ENCODE measurements at places on chromosomes 11 and 22.
A peak's percentile ranks its signal among the peaks of the same experiment; 100 is the strongest.

DNA sequence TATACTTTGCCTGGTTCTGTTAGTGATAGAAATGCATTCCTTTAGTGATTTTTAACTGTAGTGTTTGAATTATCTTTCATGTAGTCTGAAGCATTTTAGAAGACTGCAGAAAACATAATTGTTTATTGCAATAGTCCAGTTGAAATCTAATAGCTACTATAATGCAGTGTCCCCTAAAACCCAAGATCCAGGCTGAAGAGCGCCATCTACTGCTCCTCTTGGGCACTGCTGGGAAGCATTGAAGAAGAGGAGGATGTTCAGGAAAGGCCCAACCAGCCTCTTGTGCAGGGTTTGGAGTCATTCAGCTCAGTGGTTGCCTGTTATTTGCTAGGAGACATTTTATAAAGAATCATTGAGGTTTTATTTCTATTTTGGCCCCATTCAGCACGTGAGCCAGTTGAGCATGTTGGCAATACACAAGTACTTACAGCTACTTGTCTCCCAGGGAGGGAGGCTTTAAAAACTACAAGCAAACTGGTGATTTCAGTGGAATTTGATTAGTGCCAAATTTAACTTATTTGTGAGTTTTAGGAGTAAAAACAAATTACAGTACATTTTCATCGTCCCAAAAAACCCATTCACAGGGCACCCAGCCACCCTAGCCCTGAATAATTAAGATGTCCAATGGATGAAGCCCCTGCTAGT is 74.9 kb upstream of the HORMAD2 start:
- DNase-seq = peak; percentile 3

DNA sequence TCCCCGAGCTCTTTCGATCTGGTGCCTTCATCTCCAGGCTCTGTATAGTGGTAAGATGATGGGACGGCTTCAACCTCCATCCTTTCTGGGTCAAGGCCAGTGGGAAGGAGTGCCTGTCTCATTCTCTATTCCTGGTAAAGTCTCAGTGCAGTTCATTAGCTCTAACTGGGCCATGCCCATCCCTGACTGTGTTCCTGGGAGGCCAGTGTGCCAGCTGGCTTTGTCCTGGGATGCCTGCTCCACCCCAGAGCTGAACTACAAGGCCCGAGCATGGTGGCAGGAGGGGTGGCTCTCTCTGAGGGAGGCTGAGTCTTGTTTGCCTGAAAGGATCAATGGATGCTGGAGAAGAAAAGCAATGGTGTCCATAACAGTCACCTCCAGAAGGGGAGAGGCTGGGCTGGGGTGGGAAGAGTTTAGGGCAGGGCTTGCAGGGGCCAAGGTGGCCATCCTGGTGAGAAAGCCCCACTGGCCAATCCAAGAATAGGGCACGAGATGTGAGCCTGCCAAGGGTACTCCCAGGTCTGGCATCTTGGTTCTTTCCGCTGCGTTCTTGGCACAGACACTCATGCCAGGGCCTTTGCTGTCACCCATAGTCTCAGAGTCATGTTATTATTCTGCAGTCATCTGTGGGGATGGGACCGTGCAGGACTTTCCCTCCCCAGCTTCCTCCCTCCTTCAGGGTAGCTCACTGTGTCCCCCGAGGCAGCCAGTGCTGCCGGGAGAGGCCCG is 60.1 kb downstream of the PARVB start:
- no peak for DNase-seq

DNA sequence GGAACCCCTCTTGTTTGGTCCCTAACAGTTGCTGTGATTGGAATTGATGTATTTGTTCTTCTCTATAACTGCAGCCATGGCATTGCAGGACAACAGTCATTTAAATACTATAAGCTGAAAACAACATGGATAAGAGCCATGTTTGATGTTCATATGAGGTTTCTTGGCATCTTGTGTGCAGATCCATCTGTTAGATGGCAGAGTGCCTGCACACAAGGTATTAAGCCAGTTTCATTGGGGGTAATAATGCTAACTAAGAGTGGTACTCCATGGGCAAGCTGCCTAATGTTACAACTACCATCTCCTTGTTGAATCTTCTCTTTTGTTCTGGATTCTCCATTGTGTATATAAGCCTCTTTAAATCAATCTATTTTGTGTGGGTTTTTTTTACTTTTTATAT is 206.0 kb upstream of the CHORDC1 start:
- DNase-seq = no peak

DNA sequence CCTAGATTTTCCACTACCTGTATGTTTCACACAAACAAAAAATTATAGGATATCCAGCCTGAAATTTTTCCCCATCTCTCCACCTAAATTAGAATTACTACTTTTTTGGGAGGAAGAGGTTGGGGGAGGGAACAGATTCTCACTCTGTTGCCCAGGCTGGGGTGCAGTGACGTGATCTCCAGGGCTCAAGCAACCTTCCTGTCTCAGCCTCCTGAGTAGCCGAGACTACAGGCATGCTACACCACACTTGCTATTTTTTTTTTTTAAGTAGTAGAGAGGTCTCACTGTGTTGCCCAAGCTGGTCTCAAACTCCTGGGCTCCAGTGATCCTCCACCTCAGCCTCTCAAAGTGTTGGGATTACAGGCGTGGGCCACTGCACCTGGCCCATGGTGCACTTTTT is 9.5 kb downstream of the JAML start:
- DNase-seq = no peak

DNA sequence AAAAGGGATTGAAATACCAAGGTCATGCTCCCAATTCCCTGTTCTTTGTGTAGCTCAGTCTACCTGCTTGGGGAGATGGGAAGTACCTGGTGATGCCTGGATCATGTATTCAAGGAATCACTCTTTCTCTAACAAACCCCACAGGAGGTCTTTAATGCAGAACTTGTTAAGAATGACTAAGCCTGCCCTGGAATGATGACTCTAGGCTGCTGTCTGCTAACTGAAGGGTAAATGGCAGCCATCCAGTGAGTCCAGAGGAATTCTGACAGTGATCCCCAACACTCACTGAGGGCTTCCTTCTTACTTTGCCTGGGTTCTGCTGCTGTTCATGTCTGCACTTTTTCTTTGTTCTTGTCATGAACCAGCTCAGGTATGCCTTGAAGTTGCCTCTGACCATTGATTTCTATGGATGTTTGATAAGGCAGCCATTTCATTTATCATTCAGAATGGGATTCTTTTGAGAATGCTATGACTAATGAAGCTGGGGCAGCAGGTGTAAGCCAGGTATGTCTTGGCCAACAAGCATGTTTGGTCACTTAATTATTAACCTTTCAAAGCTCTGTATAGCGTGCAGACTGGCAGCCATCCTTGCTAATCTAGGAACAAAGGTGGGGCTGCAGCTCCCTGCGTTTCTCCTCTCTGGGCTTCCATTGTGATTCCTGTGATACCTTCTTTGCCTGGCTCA is 11.4 kb downstream of the PRSS23 start:
- no peak for DNase-seq

DNA sequence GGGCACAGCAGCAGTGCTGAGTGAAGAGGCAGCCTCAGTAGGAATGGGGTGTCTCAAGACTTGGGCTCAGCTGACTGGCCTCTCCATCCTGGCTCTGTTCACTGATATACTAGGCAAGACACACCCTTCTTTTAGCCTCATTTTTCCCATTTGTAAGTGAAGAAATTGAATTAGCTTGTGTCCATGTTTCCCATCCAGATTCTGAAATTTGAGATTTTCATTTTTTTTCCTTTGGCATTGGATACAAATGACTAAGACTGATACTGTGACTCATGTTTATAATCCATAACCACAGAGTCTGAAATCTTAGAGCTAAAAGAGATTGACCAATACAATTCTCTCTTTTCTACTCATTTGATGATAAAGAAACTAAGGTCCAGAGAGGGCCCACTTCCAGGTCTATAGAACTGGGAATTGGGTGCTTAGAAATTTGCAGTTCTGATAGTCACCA is 110.9 kb downstream of the KCNC1 start:
- no peak for DNase-seq

DNA sequence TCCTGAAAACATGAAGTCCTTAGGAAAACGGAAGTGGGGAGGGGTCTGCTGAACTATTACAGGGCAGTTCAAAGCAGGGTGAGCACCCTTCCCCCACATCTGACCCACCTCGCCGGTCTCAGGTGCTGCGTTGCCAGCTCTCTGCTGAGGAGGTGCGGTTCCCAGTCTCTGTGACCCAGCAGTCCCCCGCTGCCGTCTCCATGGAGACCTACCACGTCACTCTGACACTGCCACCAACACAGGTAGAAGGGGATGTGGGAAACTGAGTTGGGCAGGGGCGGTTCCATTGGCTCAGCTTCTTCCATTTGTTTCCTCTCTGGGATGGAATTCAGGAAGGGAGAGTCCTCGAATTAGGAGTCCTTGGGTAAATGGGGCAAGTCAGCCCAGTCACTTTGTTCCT is 3.3 kb downstream of the C2CD2L start:
- DNase-seq = no peak

DNA sequence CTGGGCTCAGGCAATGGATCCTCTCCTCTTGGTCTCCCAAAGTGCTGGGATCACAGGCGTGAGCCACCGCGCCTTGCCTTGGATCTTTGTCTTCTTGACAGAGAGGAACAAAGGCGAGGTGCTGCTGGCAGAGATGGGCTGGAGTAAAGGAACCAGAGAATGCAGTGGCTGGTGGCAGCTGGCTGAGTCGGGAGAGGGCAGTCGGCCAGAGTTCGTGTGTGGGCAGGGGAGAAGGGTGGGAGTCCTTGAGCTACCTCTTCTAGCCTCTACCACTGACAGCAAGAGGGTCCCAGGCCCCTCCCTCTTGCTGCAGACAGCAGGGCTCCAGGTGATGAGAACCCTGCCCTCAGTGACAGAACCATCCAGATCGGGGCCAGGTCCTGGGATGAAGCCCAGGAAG is 86.2 kb upstream of the LINC01488 start:
- no peak for DNase-seq

- DNase-seq = no peak
Observed at GRCh38 chr11:12927221-12927620, 81.9 kb upstream of the RASSF10 start.

- DNase-seq = no peak
Observed at GRCh38 chr22:35177811-35178210, 79.5 kb upstream of the HMGXB4 start.

DNA sequence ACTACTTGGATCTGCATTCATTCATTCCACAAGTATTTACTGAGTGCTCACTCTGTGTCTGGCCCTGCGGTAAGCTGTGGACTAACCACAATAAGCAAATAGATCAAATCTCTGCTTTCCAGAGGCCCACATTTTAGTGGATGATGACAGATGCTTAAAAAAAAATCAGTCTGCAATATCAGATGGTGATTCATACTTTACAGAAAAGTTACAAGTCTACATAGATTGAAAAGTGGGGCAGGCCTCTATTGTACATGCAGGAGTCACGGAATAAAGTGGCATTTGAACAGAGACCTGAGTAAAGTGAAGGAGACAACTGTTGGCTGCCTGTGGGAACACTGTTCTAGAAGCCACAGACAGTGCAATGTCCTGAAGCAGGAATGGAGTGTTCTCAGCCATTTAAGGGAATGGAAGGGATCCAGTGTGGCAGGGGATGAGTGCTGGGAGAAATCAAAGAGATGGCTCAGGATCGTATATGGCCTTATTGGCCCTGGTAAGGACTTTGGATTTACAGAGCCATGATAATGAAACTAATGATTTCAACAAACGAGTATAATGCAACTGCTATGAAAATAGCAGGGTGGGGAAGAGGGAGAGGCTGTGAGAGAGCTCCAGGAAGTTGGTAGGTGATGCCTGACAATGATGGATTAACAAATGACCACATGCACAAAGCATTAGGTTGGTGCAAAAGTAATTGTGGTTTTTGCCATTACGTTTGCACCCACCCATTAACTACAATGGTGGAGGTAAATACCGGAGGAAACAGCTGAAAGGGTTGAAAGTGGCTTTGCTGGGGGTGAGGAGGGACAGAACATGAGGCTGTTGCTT is 31.1 kb downstream of the TMEM45B start:
- peak; percentile 34 for DNase-seq

GRCh38 chr22:28884747-28885350 is 1.5 kb downstream of the ZNRF3 start:
- no peak for DNase-seq

GRCh38 chr11:63961608-63962412 is 12.6 kb upstream of the COX8A start:
- DNase-seq = peak; percentile 9

DNA sequence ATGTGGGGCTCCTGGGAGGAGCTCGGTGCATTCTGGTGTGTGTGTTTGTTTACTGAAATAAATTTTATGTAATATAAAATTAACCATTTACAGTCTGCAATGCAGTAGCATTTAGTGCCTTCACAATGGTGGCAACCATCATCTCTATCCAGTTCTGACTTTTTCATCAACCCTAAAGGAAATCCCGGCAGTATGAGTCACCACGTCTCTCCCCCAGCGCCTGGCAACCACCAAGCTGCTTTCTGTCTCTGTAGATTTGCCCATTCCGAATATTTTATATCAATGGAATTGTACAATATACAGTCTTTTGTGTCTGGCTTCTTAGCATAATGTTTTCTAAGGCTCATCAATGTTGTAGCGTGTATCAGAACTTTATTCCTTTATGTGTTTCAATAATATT is 300.5 kb downstream of the MIAT start:
- no peak for DNase-seq

- no peak for DNase-seq
Observed at GRCh38 chr22:37502342-37503182, 16.4 kb upstream of the MFNG start.

- DNase-seq = no peak
Observed at GRCh38 chr11:34266090-34266912, 91.5 kb downstream of the ABTB2 start.

DNA sequence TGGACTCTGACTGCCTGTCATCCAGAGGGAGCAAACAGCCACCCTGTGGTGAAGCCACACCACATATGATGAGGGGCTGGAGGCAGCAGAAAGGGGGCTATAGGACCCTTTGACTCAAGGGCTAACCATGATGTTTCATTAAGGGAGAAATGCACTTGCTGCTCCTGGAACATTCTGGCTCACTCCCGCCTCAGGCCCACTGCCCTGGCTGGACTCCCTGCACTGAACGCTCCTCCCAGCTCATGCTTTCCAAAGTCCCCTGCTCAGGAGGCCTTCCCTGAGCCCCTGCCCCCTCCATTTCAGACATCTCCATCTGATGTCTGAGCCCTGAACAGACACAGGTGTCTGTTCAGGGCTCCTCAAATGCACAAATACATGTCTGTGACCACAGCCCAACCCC is 69.1 kb downstream of the CDKN1C start:
- DNase-seq = no peak

DNA sequence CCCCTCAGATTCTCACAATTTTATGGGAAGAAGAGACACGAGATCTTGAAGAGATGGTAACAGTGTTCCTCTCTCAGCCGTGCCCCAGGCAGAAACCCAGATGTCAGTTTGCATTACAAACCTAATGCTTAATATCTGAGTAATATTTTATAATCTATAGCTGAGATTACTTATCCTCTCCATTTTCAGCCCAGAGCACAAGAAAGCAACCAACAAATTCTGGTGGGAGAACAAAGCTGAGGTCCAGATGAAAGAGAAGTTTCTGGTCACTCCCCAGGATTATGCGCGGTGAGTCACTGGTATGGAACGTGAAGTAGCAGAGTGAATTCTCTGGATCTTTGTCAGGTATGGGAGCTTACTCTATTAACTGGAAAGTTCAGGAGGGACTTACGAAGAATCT is 884 bp downstream of the CENATAC start:
- no peak for DNase-seq

GRCh38 chr11:2109541-2110019 is 29.6 kb downstream of the IGF2 start:
- no peak for DNase-seq

- no peak for DNase-seq
Observed at GRCh38 chr22:30824711-30825110, 130.0 kb downstream of the OSBP2 start.

GRCh38 chr22:33986167-33986771 is 66.0 kb upstream of the LARGE1 start:
- DNase-seq = no peak
